ENCODE measurements at places on chromosomes 6 and 20.
A peak's percentile ranks its signal among the peaks of the same experiment; 100 is the strongest.

DNA sequence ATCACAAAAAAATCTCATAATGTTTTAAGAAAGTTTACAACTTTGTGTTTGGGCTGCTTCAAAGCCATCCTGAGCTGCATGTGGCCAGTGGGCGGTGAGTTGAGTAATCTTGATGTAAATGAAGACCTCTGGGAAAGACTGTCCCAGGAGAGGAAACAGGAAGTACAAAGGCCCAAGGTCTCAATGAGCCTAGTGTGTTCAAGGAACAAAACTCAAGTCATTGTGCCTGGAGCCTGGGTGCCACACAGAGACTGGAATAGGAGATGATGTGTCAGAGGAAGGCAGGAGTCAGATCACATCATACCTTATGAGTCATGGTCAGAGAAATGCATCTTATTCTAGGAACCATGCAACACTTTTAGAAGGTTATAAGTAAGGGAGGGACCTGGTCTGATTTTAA is 51.5 kb downstream of the COL19A1 start:
- DNase-seq = no peak

GRCh38 chr6:45123023-45123422 is 205.1 kb upstream of the RUNX2 start:
- DNase-seq = no peak

- DNase-seq = no peak
Measured at GRCh38 chr6:142857233-142857761, 87.7 kb downstream of the HIVEP2 start.

- no peak for DNase-seq
Measured at GRCh38 chr6:158715330-158716311, 65.8 kb downstream of the SYTL3 start.

GRCh38 chr6:36933102-36933501 is 21.4 kb upstream of the PI16 start:
- no peak for DNase-seq

DNA sequence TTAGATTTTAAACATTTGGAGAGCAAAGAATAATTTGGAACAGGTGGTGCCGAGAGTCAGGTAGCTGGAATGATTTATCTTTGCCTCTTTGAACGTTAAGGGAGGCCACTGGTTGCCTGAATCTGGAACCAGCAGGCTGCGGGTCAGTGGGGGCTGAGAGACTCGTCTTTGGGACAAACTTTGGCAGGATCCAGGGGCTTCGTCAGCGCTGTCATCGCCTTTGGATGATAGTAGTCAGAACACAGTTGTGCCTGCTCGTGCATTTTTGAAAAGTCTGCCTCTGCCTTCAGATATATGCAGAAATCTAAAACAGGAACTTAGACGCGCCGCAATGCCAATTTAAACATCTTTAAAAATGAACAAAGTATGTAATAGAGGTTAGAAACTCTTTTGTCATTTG is 5.0 kb downstream of the EYA2 start:
- no peak for DNase-seq

GRCh38 chr20:9214685-9215084 is 145.8 kb downstream of the PLCB4 start:
- peak; percentile 99 for DNase-seq

- DNase-seq = no peak
Measured at GRCh38 chr6:153958860-153959259, 80.2 kb upstream of the OPRM1 start.

- DNase-seq = no peak
Measured at GRCh38 chr6:139174961-139175360, 40.1 kb downstream of the HECA start.

- peak; percentile 8 for DNase-seq
Measured at GRCh38 chr6:49030251-49031020, 432.6 kb downstream of the MMUT start.

- no peak for DNase-seq
Measured at GRCh38 chr6:134316733-134317431, 1.0 kb downstream of the SGK1 start.

- no peak for DNase-seq
Measured at GRCh38 chr6:100796049-100796823, 84.9 kb downstream of the ASCC3 start.

DNA sequence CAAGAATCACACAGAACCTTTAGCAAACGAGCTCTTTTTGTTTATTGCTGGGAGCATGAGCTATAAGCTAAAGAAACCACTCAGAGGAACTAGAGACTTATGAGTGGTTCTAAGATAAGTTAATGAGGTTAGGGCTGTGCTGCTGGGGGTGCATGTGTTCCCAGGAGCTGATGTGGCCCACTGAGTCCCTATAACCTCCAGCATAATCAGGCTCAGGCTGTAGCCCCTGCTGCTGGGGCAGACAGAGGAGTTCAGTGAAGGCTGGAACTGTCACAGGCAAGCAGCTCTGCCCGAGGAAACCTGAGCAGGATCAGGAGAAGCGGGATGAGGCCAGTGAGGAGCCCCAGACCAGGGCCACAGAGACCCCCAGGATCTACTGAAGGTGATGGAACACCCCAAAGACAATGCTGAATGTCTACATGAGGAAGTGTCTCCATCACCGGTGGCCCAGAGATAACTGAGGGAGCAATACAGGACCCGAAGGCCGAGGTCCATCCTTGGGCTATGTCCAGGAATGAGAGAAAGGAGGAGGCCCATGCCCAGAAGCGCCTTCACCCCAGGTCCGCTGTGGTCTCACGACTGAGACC is 17.3 kb downstream of the TUBB2B start:
- DNase-seq = no peak

DNA sequence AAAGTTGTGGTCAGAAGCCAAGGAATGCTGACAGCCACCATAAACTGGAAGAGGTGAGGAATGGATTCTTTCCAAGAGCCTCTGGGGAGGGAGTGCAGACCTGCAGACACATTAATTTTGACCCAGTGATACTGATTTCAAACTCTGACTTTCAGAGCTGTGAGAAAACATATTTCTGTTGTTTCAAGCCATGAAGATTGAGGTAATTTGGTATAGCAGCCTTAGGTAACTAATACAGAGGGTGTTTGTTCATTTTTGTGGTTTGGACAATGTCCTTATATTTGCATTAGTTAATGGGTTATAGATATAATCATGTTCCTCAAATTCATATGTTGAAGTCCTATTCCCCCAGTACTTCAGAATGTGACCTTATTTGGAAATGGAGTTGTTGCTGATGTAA is 85.4 kb upstream of the GTSF1L start:
- no peak for DNase-seq

DNA sequence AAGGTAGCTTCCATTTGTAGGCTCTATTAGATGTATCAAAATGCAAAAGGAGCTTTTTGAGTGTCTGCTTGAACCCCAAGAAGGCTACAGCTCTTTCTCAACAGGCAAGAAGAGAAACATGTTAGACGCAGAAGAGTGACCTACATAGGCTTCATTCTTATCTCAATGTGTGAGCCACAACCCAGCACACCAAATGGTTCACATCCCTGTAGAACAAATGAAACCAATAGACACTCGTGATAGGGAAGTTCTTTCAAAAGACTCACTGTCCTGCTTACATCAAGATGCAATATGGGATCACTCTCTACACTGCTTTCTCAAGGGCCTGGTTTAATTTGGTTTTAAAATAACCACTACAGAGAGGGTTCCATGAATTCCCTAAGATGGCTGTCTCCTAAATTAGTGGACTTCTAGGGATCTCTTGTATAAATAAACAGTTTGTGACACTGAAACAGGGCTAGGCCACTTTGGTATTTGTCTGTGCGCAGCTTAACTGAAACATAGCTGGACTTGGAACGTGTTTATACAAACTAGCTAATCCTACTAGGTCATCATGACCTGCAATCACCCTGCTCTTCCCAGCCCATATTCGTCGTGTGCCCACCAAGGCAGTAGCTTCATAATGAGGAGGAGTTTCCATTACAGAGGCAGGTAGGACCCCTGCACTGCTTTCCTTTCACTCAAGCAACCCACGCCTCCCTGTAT is 225.4 kb upstream of the PREP start:
- DNase-seq = no peak

- DNase-seq = no peak
Measured at GRCh38 chr6:1885576-1886011, 275.9 kb downstream of the FOXC1 start.

DNA sequence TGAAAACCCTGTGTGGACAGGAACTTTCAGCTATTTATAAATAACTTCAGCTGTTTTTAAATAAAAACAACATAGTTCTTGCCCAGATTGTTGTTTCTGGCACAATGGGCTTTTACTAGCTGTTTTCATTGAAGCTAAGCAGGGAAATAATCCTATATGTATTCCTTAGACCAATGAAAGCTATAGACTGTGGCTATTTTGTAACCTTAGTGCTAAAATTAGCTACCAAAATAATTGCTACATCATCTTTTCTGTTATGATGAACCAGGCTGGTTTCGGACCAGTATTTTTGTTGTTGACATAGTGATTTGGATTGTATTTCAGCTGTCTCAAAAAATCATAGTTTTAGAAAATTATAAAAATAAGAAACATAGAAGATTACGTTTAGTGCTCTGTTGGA is 13.7 kb downstream of the PHF3 start:
- no peak for DNase-seq

DNA sequence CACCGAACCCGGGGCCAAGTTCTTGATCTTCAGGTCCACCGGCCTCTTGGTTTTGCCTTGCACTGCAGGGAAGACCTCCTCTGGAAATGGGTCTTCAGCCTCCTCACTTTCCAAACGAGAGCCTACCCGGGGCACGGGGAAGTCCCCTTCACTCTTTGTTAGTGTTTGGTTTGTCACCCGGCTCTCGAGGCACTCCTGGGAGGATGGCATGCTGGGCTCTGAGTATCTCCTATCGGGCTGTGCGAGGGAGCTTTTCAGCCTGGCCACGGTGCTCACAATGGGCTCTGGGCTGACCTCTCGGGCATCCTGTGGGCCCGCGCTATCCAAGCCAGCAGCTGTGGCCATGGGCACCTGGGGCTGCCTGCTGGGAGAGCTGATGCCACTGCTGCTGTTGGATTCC is 8.1 kb downstream of the TAGAP start:
- no peak for DNase-seq

DNA sequence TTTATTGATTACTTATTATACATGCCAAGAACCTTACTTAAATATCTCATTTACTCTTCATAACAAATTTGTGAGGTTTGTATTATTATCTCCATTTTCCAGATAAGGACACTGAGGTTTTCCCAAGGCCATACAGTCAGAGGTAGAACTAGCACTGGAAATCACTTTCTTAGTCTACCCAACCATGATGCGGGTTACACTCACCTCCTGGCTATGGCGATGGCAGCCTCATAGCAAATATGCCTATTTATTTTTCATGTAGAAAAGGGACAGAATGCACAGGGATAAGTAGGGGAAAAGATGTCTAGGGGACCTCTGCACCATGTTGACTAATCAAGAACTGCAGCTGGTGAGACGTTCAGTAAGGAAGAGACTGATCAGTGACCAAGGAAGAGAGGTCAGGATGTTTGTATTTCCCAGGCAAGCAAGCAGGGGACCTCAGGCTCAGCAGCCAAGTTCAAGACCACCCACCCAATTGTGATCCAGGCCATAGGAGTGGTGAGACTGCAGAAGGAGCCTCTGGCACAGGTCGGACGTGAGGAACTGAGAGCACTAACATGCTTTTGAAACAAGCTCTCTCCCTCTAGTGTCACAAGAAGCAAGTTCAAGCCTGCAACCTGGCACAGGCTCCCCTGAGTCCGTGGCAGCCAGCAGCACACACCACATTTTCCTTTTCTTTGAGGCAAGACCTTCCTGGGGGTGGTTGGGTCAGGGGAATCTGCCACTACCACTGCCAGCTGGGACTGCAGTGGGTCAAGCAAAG is 97.8 kb downstream of the GMPR start:
- DNase-seq = no peak

GRCh38 chr6:12001706-12002435 is 10.2 kb upstream of the HIVEP1 start:
- DNase-seq = no peak

DNA sequence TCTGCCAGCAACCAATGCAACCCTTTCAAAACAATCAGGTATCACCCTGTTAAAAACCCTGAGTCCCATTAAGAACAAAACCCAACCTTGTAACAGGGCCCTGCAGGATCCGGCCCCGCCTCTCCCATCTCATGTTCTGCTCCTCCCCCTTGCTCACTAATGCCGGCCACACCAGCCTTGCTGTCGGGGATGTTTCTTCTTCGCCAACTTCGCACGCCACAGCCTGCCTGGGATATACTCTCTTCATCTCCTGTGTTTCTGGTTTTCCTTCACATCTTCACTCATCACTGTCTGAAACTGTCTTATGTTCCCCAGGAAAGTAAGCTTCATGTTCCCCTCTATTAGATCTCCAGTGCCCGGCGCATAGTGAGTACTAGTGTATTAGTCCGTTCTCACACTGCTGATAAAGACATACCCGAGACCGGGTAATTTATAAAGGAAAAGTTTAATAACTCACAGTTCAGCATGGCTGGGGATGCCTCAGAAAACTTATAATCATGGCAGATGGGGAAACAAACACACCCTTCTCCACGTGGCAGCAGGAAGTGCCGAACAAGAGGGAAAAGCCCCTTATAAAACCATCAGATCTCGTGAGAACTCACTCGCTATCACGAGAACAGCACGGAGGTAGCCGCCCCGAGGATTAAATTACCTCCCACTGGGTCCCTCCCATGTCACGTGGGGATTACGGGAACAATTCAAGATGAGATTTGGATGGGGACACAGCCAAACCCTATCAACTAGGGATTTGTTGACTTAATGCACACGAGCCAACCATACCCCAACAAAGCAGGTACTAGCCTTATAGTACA is 5.1 kb downstream of the TP53RK start:
- DNase-seq = no peak

- DNase-seq = no peak
Measured at GRCh38 chr6:134114918-134115714, 62.7 kb upstream of the SLC2A12 start.

- DNase-seq = no peak
Measured at GRCh38 chr6:157660414-157660813, 162.6 kb upstream of the SNX9 start.

DNA sequence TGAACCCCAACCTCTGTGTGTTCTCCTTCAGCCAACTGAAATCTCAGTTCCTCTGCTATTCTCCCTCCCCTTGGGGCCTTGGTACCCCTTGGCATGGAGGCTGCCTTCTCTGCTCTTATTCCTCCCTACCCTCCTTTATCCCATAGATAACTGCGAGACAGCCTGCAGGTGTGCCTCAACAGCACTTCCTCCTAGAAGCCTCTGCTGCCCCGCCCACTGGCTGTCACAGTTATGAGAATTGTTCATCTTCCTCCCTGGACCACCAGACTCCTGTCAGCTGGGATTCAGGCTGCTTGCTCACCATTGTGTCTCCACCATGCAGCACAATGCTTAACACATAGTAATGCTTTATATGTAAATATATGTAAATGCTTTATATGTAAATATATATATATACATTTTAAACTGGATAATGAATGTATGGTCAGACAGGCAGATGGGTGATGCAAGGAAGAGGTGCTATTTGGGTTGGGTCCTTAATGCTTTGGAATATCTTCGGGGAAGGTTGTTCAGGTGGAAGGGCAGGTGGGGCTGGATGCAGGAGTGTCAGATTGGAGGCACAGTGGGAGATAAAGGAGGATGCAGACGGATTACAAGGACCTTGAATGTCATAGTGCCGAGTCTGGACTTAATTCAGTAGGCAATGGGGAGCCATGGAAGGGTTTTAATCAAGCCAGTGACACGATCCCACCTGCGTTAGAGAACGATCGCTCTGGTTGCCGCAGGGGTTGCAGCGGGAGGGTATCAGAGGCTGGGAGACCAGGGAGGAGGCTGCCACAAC is 4.9 kb downstream of the CDH22 start:
- no peak for DNase-seq

- DNase-seq = no peak
Measured at GRCh38 chr6:144415014-144415413, 129.9 kb downstream of the UTRN start.

GRCh38 chr6:49933526-49933925 is 30.4 kb downstream of the DEFB114 start:
- no peak for DNase-seq

GRCh38 chr20:32752458-32753250 is 9.4 kb upstream of the COMMD7 start:
- no peak for DNase-seq
